ENCODE measurements at places on chromosomes 5 and 9. TPM values are rescaled to one million over a fixed set of nuclear protein-coding genes. Genes with fewer than 3 reads are reported as not detected.

The PCBD2 gene
- 5.5 TPM for total RNA-seq

The ECSCR gene
- 1.8 TPM for total RNA-seq

The PRDM9 gene
- not detected for total RNA-seq

The POU5F2 gene
- 0.53 TPM for total RNA-seq

The GAS1 gene
- 1.7 TPM for total RNA-seq

The IL13 gene
- total RNA-seq = not detected

The SPOCK1 gene
- total RNA-seq = 4.5 TPM

The CYSRT1 gene
- total RNA-seq = 5.1 TPM

The ANKRD20A1 gene
- total RNA-seq = not detected

The COL27A1 gene
- total RNA-seq = 8.2 TPM

The CREBRF gene
- total RNA-seq = 9.6 TPM

The ENTPD2 gene
- not detected for total RNA-seq

The TMEM252 gene
- not detected for total RNA-seq

The GPR21 gene
- total RNA-seq = not detected

All from A172 (cell line).